RWPE2 (cell line): ENCODE measurements at places on chromosomes 4 and X.

GRCh38 chr4:15006416-15007024, 4.2 kb downstream of the CPEB2 start:
- no peak for DNase-seq

GRCh38 chrX:152817078-152817764, 13.3 kb downstream of the CETN2 start:
- DNase-seq, result no peak

DNA sequence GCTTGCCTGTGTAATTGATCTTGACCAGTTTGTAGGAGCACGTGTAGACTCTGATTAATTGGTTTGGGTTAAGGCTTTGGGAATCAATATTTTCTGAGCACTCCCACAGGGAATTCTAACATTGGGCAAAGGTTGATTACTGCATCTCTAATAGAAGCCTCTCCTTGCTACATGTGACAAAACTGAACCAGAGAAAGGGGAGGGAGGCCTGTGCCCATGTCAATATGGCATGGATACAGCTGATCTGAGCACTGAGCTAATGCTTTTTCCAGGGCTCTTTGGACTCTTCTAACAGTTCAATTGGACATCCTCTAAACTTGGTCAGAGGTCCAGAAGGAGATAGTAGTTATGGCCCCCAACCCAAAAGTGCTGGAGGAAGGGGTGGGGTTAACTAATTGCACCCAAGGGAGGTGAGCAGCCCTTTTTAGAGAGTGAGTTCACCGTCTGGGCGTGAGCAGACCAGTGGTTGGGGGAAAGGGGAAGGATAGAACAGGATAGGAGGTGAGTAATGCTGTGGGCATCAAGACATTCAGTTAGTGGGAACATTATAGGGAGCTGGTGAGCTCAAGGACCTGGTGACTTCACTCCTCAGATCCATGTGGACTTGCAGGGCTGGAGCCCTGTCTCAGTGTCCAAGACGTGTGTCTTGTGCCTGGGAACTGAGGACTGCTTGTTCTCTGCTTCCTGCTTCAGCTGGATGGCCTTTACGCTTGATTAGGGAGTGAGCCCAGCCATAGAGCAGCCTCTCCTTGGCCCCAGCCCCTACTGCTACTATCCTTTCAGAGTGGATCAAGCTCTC, 22.8 kb downstream of the MSN start:
- no peak for DNase-seq

DNA sequence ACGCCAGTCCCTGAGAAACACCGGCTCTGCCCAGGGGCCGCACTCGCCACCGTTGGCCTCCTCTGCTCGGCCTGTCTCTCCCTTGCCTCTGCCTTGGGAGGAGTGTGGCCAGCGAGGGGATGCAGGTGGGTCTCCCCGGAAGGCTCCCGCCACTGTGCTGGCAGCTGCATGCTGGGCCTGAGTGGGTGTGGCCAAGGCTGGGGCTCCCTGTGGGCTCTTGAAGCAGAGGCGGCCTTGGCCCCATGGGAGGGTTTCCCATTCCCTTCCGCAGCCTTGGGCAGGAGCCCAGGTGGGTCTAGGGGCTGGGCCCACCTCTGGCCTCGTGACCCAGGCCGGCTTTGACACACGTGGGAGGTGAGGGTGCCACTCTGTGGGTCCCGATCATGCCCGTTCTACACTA, 19.1 kb downstream of the FGFRL1 start:
- DNase-seq, result no peak

DNA sequence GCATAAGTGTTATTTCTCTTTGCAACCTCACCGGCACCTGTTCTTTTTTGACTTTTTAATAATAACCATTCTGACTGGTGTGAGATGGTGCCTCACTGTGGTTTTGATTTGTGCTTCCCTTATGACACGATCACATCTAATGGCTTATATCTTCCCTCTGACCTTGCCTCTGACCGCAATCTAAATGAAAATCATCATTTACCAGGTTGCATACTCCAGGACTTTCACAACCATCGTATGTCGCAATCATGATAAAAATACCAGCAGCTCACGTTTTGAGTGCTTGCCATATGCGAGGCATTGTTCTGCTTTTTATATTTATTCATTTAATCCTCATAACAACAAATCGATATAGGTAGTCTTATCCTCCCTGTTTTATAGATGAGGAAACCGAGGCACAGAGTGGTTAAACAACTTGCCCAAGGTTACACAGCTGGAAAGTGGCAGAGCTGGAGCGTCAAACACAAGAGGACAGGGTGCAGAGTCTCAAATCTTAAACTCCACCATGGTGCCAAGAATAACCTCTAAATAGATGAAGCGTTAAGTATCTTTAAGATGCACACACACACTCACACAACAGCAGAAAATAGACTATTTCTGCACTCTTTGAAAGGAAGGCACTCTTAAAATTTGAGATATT, 102.2 kb downstream of the SEL1L3 start:
- no peak for DNase-seq

GRCh38 chr4:154416190-154416547, 75.4 kb downstream of the DCHS2 start:
- no peak for DNase-seq
